Osteocyte (in vitro differentiated cells): ENCODE measurements at places on chromosomes 4 and X. TPM values are rescaled to one million over a fixed set of nuclear protein-coding genes. Genes with fewer than 3 reads are reported as not detected.

- H3K4me1 ChIP-seq, result peaks cover 64% of the 10 kb centered on the region
- DNase-seq, result no peak
- H3K36me3 ChIP-seq, result no peaks in the 10 kb centered on the region
- no peak overlapping the region for H3K4me3 ChIP-seq
Measured at GRCh38 chr4:57153207-57153606, 43.0 kb upstream of the IGFBP7 start.

GRCh38 chr4:153166716-153167501 lies 37.3 kb upstream of the TRIM2 start:
- H3K36me3 ChIP-seq, result peaks cover 1% of the 10 kb centered on the region
- DNase-seq, result no peak
- no peak overlapping the region for H3K4me3 ChIP-seq
- peaks cover 19% of the 10 kb centered on the region for H3K27me3 ChIP-seq
- no peak overlapping the region for H3K27ac ChIP-seq
- peaks cover 11% of the 10 kb centered on the region for H3K4me1 ChIP-seq

DNA sequence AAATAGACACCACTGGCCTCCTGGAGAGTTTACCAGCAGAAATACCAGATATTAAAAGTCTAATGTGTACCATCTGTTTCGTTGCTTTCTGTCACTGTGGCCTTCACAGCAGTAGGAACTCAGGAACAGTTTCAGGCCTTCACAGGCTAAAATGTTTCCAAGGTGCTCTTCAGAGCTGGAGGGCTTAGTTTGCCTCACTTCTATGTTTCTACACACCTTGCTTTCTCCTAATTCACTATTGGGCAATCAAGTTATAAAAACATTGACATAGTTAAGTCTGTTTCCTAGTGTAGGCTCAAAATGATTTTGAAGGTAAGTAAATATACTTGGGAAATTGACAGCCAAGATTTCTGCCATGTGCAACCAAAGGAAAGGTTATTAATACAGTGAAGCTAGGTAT lies 258.6 kb downstream of the TEX13A start:
- no peaks in the 10 kb centered on the region for H3K4me1 ChIP-seq
- no peaks in the 10 kb centered on the region for H3K36me3 ChIP-seq
- DNase-seq, result no peak
- no peak overlapping the region for H3K4me3 ChIP-seq
- H3K27me3 ChIP-seq, result peaks cover 2% of the 10 kb centered on the region
- H3K27ac ChIP-seq, result no peak overlapping the region

DNA sequence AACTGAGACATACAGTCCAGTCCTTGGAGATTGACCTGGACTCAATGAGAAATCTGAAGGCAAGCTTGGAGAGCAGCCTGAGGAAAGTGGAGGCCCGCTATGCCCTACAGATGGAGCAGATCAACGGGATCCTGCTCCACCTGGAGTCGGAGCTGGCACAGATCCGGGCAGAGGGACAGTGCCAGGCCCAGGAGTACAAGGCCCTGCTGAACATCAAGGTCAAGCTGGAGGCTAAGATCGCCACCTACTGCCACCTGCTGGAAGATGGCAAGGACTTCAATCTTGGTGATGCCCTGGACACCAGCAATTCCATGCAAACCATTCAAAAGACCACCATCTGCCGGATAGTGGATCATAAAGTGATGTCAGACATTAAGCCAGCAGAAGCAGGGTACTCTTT lies 20.4 kb upstream of the FRMPD3 start:
- no peak overlapping the region for H3K4me3 ChIP-seq
- H3K27me3 ChIP-seq, result no peaks in the 10 kb centered on the region
- no peak for DNase-seq
- H3K36me3 ChIP-seq, result no peaks in the 10 kb centered on the region
- H3K27ac ChIP-seq, result no peak overlapping the region

DNA sequence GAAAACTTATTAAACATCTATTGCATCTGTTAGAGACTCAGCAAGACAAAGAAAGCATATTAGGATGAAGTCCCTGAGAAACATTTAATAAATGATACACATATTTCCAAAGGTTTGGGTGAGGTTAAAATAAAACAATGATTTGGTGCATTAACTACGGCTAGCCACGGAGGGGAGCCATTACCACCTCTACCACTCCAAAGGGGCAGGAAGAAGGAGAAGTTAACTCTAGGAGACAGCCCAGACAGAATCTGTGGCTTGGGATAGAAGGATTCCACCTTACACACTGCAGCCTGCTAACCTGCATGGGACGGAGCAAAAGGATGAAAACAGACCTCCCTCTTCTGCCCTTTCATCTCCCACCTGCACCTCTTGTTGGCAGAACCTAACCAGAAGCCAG lies 189.1 kb upstream of the C1QTNF7 start:
- H3K4me1 ChIP-seq, result peaks cover 22% of the 10 kb centered on the region
- H3K27ac ChIP-seq, result no peak overlapping the region
- no peak overlapping the region for H3K4me3 ChIP-seq
- no peak for DNase-seq

GRCh38 chr4:72953571-72953970 lies 115.9 kb downstream of the COX18 start:
- H3K27me3 ChIP-seq, result peaks cover 3% of the 10 kb centered on the region
- H3K36me3 ChIP-seq, result no peaks in the 10 kb centered on the region
- H3K4me3 ChIP-seq, result no peak overlapping the region
- DNase-seq, result no peak
- H3K4me1 ChIP-seq, result peaks cover 5% of the 10 kb centered on the region
- no peak overlapping the region for H3K27ac ChIP-seq

DNA sequence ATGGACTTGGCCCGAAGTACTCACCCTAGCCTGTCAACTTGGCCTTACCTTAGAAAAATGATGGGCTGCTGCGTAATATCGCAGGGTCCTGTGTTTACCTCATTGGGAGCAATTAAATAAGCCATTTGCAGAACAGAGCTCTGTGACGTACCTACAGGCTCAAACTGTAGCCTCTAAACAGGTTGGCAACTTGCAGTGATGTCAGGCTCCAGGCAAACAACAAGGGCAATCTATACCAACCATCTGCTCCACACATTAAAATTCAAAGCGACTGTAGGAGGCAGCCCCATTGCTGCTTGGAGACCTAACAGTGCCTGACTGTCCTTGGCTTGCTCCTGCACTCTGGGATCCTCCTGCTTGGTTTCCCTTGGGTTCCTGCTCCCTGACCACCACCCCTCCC lies 17.2 kb downstream of the VGLL1 start:
- H3K27me3 ChIP-seq, result peaks cover 2% of the 10 kb centered on the region
- H3K4me3 ChIP-seq, result no peak overlapping the region
- DNase-seq, result no peak

- H3K4me3 ChIP-seq, result no peak overlapping the region
- H3K27me3 ChIP-seq, result no peaks in the 10 kb centered on the region
- H3K36me3 ChIP-seq, result peaks cover 6% of the 10 kb centered on the region
- no peak overlapping the region for H3K27ac ChIP-seq
- peaks cover 2% of the 10 kb centered on the region for H3K4me1 ChIP-seq
Measured at GRCh38 chrX:129925305-129926092, 19.5 kb downstream of the UTP14A start.

DNA sequence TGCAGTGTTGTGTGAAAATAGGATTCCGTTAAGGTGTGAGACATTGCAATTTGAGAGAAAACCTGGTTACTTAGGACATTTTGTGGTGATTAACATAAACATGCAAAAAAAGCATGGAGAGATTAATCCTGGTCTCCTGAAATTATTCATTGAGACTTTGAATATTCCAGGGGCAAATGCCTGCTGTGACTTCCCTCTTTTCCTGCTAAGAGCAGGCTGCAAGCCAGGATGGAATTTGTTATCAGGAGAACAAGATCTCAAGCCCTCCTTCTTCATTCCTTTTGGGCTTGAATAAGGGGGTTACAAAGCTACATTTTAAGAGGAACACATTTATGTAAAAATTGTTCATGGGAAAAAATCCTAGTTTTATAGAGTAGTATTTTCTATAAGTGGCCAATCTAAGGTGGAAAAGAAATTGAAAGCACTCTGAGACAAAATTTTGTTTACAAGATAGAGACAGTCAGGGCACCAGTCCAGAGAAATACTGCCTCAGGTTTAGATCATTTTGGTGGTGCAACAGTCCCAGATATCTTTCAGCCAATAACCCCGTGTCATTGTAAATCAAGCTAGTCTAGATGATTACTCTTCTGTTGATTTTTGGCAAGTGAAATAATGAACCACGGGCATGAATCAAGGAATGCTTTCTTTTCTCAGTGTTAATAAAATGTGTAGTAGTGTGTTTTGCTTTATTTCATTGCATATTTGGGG lies 1528.3 kb upstream of the AGA start:
- H3K27me3 ChIP-seq, result no peaks in the 10 kb centered on the region
- H3K27ac ChIP-seq, result no peak overlapping the region
- no peaks in the 10 kb centered on the region for H3K4me1 ChIP-seq
- no peak for DNase-seq
- no peaks in the 10 kb centered on the region for H3K36me3 ChIP-seq

DNA sequence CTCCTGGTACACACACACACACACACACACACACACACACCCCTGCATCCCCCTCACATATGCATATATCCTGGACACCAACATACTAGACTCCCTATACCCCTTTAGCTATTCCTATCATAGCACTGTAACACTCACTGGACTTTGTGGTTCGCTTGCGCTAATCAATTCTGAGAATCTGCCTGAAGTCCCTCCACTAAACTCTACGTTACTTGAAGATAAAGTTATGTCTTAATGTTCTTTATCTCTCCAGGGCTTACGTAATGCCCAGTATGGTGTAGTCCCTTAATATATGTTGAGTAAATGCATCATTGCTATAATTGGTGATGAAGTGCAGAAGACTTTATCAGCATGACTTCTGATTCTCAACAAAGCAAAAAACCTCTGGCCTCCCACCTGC lies 32.3 kb downstream of the PTCHD1 start:
- DNase-seq, result no peak
- no peak overlapping the region for H3K4me3 ChIP-seq
- no peaks in the 10 kb centered on the region for H3K27me3 ChIP-seq
- no peak overlapping the region for H3K27ac ChIP-seq

- H3K36me3 ChIP-seq, result peaks cover 2% of the 10 kb centered on the region
- H3K27me3 ChIP-seq, result no peaks in the 10 kb centered on the region
Measured at GRCh38 chr4:122854447-122855352, 28.1 kb downstream of the FGF2 start.

- no peak for DNase-seq
- no peaks in the 10 kb centered on the region for H3K36me3 ChIP-seq
- no peak overlapping the region for H3K27ac ChIP-seq
- peaks cover 12% of the 10 kb centered on the region for H3K4me1 ChIP-seq
- H3K27me3 ChIP-seq, result no peaks in the 10 kb centered on the region
Measured at GRCh38 chr4:1786544-1787362, 6.3 kb upstream of the FGFR3 start.

DNA sequence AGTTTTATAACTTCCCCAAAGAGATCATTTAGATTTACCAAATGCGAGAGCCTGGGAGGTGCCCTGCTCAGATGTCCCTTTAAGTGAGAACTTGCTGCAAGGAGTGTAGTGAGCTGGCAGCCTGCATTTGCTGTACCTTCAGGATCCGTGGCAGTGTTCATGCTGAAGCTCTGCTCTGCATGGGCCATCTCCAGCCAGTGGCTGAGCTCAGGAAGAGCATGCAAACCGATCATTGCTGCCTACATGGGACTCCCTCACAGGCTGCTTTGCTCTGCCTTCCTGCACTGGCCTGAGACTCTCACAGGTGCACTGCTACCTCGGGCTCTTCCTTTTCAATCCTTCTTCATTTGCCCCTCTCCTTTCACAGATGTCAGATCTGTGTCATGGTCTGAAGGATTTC lies 152.0 kb upstream of the SFRP2 start:
- H3K27ac ChIP-seq, result no peak overlapping the region
- H3K27me3 ChIP-seq, result peaks cover 18% of the 10 kb centered on the region
- DNase-seq, result no peak

DNA sequence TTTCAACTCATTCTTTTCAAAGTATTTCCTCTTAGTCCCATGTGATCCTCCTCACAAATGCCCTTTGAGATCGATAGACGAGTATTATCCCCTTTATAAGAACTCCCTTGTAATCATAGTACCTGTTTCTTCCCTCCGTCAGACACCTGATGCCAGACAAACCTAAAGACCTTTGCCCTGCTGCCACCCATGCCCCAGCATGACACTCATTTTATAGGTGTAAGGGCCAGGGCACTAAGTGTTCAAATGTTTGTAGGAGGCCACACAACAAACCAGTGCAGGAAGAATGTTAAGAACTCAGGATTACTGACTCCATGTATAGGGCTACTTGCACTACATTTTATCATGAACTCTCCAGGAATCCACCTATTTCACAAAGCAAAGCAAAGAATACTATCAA lies 115.6 kb upstream of the DIAPH2 start:
- H3K27me3 ChIP-seq, result peaks cover 2% of the 10 kb centered on the region
- no peak overlapping the region for H3K4me3 ChIP-seq
- DNase-seq, result no peak

GRCh38 chrX:140057001-140057411 lies 91.7 kb upstream of the CXorf66 start:
- H3K27ac ChIP-seq, result no peak overlapping the region
- DNase-seq, result no peak
- H3K27me3 ChIP-seq, result no peaks in the 10 kb centered on the region
- H3K4me3 ChIP-seq, result no peak overlapping the region

Gene RPGR
- total RNA-seq, result 5.7 and 9.2 TPM in 2 replicates

Gene USP26
- total RNA-seq, result not detected in 2 replicates

Gene LIMCH1
- 0.29 and 0.43 TPM in 2 replicates for total RNA-seq

Gene RTL5
- total RNA-seq, result 19.5 and 19.9 TPM in 2 replicates
